Foreskin melanocyte (primary cell): ENCODE measurements at places on chromosomes 4 and X.

- DNase-seq, result no peak
Observed at GRCh38 chrX:47634871-47635575, 5.3 kb upstream of the CFP start.

DNA sequence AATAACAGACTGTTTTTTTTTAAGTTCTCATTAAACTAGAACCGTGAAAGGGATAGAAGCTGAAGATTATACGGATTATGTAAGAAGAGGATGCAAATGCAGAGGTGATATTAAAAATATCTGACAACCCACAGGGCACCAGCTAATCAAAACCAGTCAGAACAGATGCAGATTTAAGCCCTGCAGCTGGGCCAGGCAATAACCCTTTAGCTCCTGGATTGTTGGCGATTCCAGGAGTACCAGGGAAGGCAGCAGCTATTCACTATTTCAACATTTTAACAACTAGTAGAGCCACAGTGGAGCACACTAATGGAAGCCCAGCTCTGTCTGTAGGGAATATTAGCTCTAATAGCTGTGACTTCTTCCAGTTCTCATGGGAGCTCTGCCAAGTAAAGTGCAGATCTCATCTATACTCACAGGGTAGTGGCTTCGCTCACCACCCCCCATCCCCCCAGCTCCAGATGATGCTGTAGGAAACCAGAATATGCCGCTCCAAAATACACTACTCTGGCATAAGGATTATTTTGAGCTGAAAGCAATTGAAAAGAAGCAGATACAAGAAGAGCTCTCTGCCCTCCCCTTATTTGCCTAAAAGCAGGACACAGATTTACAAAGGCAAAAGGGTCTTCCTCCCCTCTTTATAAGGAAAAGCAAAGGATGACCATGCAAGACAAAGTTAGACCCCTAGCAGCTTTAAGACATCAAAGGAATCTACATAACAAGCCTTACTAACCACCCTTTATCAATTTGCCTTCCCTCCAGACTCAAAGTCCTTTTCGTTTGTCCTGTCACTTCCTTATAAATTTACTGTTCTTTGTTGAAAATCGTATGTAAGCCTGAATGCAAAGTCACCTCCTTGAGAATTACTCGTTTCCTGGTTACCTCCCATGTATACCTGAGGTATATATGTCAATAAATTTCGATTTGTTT is 13.7 kb downstream of the SCD5 start:
- no peak for DNase-seq

DNA sequence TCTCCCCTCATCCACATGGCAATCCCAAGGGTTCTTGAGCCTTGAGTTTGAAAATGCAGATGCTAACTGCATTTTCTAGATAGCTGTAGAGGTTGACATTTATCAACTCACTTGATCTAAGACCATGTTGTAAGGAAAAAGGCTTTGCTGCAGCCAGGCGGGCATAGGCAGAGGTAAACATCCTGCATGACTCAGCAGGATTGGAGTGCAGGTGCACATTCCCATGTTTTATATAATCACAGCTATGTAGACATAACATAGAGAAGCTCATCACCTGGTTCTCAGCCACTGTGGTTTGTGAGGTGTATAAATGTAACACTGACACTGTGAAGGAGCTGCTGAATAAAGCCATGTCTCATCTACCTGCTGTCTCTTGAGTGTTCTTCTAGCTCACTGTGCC is 62.3 kb upstream of the PDE5A start:
- DNase-seq, result no peak

- DNase-seq, result no peak
Observed at GRCh38 chr4:41880840-41881831, 54.1 kb upstream of the TMEM33 start.

DNA sequence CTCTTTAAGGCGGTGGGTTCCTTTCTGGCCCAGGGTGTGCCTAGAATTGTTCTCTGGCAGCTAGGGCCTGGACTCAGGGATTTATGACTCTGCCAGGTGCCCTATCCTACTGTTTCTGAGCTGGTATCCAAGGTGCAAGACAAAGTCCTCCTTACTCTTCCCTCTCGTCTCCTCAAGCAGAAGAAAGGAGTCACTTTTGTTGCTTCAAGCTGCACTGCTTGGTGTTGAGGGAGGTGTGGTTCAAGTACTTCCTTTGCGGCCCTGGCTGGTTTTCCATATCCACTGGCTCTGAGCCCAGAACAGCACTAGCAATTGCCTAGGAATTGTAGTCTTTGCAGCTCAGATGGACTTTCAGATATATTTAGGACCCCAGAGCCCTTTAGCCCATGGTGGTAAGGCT is 39.3 kb downstream of the RTL3 start:
- no peak for DNase-seq
